ENCODE measurements at places on chromosomes 5 and 9.
A peak's percentile ranks its signal among the peaks of the same experiment; 100 is the strongest.

- no peak for DNase-seq
Measured at GRCh38 chr5:126718236-126718868, 58.6 kb upstream of the LMNB1 start.

DNA sequence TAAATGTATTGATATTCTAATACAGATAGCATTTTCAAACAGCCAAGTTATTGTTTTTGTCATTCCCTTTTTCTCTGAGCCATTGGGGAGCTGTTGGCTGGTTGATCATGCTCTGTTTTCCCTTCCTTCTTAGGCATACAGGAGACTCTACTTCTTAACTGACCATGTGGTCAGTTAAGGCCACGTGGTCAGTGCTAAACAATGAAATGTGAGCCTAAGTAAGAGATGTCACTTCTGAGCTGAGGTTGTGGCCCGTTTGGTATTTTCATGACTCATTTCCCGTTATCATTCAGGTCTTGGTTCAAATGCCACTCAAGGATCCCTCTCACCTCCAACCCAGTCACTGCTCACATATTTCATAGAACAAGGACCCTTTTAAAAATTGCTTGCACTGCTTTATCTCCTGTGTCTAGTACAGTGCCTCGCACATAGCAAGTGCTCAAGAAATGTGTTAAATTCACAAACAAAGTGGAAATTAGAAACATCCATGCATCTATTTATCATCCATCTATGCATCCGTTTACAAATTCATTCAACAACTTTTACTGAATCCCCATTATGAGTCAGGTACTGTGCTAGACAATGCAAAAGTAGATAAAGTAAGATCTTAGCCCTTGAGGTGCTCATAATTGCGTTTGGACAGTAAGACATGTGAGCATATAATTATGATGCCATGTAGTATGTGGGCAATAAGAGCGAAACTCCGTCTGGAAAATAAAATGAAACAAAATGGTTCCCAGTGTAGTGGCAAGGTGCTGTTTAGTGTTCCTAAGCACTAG, 50.7 kb downstream of the ARRDC3 start:
- DNase-seq = no peak

- DNase-seq = peak; percentile 96
Measured at GRCh38 chr9:135907431-135908092, at the start of gene CAMSAP1. Gene CAMSAP1 (minus strand): TSS chr9:135907546. CDS start chr9:135907159, 387 bp downstream.

DNA sequence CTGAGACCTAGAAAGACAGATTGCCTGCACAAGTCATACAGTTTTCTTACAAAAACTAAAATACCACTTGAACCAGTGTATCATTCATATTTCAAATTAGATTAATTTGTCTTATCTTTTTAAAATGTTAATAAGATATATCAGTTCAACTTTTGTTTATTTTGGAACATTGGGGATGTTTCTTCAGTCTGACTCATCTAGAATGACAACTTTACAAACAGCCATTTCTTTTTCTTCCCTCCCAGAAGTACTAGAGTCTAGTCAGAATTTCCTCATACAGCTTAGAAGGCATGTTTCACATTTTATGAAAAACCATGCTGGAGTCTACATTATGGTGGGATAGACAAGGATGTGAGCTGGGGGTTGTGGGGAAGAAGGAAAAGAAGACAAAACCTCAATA, 262.5 kb downstream of the NFIB start:
- no peak for DNase-seq

GRCh38 chr5:160852049-160852448, at the start of gene ATP10B:
Gene ATP10B (minus strand): TSS chr5:160852211. CDS start chr5:160688074, 164,137 bp downstream.
- DNase-seq = no peak

- DNase-seq = no peak
Measured at GRCh38 chr5:150946351-150946905, 41.6 kb upstream of the ZNF300 start.

DNA sequence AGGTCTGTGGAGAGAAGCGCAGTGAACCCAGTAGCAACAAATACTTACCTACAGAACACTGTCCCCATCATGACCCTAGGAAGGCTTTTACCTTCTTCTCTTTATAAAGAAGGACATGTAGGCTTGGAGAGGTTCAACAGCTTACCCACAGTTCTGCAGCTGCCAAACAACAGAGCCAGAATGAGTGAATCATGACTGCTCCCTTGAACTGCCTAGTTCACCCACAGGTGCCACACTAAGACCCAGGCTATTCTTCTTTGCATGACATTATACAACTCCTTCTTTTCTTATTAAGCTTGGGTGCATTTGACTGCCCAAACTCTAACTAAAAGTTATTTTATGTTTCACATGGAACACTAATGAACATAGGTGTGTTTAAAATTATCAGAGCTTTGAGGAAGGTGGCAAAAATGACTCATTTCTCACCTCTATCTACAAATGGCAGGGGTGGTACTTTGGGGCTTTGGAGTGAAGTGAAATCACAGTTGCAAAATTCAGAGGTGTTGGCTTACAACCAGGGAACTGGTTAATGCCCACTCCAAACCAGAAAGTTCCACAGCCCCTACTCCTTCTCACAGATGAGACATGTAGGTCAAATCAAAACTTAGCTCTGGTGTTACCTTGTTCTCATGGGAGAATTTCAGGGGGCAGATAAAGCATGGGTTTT, 201.6 kb downstream of the SEMA6A start:
- no peak for DNase-seq

DNA sequence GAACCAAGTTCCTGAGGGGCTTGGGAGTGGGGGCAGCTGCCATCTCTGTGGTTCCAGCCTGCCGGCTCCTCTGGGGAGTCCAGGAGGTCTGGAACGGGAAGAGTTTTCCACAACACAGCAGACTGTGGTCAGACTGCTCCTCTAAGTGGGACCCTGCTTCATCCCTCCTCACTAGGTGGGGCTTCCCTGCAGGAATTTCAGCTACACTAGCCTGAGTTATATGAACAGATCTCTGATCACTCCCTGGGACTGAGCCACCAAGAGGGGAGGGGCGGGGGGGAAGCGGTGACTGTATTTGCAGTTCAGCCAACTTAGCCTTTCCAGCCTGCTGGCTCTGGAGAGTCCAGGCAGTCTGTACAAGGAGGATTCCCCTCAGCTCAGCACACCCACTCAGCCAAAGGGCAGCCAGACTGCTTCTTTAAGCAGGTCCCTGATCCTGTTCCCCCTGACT, 19.4 kb downstream of the DTWD2 start:
- no peak for DNase-seq

DNA sequence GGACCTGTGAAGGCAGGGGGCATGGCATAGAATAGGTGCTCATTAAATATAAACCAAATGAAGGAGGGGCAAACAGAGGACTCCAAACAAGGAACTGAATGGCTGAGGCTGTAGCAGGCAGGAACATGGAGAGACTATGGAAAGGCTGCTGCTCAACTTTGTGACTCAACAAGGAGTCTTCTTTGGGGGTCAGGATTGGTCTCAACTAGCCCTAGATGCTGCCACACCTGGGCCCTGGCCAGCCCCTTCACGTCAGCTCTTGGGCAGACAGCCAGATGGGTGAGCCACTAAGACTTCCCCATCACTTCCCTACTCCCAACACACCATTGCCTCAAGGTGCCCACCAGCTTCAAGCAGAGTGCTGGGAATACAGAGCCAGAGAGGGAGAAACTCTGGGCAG, 11.0 kb downstream of the RPP25L start:
- DNase-seq = no peak

DNA sequence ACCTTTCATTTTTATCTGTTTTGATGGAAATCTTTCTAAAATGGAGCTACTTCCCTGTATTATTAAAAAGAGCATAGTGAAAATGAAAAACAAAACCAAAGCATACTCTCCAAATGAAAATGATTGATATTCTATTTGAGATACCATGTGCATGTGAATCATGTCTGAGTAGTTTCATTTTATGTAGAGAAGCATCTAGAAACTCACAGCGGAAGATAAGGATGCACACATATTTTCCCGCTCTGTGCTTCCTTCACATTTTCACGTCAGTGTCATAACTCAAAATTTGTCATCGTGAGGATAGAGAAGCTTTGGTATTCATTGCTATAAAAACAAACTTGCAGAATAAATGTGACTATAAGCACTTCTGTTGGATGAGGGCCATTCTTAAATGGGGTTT, 34.0 kb upstream of the CLINT1 start:
- DNase-seq = no peak

- DNase-seq = no peak
Measured at GRCh38 chr5:88390481-88390880, 121.8 kb upstream of the TMEM161B start.

- DNase-seq = no peak
Measured at GRCh38 chr5:39138892-39139291, 64.7 kb upstream of the RICTOR start.

- peak; percentile 62 for DNase-seq
Measured at GRCh38 chr5:139787568-139788293, 7.9 kb upstream of the PSD2 start.

DNA sequence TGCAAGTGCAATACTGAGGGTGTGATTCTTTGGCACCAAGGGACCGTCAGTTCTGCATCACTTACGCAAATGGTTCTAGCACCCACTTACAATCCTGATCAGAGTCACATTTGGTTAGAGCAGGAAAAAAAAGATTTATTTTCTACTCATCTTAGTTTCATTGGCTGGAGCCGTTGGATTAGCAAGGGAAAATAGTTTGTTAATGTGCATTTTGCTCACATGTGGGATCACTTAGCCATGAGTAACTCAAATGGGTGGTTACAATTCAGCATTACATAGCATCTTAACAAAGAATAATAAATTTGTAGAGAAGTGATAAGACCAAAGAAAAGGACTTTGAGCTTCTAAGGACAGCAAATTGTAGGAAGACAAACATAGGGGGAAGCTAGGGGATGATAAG, 216.9 kb downstream of the AUH start:
- no peak for DNase-seq

- DNase-seq = no peak
Measured at GRCh38 chr5:137858223-137858916, 9.3 kb upstream of the MYOT start.

GRCh38 chr5:92179651-92180050, 796.5 kb upstream of the ARRDC3 start:
- no peak for DNase-seq

GRCh38 chr5:154244476-154244875, 53.9 kb downstream of the GALNT10 start:
- DNase-seq = no peak

DNA sequence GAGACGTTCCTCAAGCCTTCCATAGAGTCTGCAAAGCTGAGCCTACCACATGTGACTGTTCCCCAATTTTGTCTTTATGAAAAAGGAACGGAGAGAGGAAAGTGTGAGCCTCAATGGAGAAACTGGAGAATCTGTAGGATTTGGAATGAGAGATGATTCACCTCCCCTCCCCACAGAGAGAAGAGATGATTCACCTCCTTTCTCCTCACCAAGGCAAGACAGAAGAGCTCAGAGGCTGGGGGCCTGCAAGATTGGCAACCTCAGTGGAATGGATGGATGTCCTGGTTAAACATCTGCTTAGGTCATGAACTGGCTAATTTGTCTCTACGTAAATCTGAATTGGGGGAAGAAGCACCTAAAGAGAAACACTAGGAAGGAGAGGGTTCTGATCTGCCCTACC, 17.0 kb upstream of the MOCS2 start:
- no peak for DNase-seq

- DNase-seq = no peak
Measured at GRCh38 chr9:38680837-38681445, 39.0 kb downstream of the FAM240B start.

- DNase-seq = no peak
Measured at GRCh38 chr9:133477992-133478850, 678 bp downstream of the SLC2A6 start.

- DNase-seq = no peak
Measured at GRCh38 chr5:159411115-159411514, 80.8 kb upstream of the IL12B start.
